Thoracic aorta endothelial cell (primary cell): ENCODE measurements at places on chromosomes 1 and 21. TPM values are rescaled to one million over a fixed set of nuclear protein-coding genes. Genes with fewer than 3 reads are reported as not detected.

S100A8 gene
- not detected in 2 replicates for total RNA-seq

INSRR gene
- not detected in 2 replicates for total RNA-seq

SPATA46 gene
- total RNA-seq = not detected in 2 replicates

ADPRS gene
- 25.6 and 26.2 TPM in 2 replicates for total RNA-seq

PTPN7 gene
- 0.27 and 0.36 TPM in 2 replicates for total RNA-seq

DMBX1 gene
- not detected in 2 replicates for total RNA-seq

KCNA3 gene
- not detected in 2 replicates for total RNA-seq

UBXN10 gene
- total RNA-seq = 0.07 TPM in 1 of 2 replicates, not detected in the other

USH2A gene
- not detected in 2 replicates for total RNA-seq

SGIP1 gene
- total RNA-seq = 7.2 and 22.3 TPM in 2 replicates

KLHDC8A gene
- not detected in 2 replicates for total RNA-seq

RPTN gene
- not detected in 2 replicates for total RNA-seq

BRDT gene
- not detected in 2 replicates for total RNA-seq

OMA1 gene
- total RNA-seq = 11.8 and 17.5 TPM in 2 replicates
